Fibroblast of skin of right biceps (primary cell): ENCODE measurements at places on chromosomes 5 and 9.

GRCh38 chr5:435961-436640 lies 6.9 kb upstream of the EXOC3 start:
- no peak for DNase-seq

DNA sequence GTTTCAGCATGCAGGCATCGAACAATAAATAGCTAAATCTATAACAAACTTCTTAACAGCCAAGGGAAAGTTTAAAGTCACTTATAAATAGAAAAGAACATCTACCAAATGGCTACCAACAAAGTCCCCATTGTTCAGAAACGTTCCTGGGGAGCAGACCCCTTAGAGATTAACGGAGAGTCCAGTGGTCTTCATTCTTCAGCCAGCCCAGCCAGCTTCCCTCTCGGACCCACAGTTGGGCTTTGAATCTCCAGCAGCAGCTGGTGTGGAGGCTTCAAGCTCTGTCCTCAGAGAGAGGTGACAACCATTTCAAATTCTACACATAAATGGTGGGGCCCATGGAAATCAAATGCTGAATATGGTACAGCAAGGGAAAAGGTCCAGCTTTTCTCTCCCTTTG lies 11.2 kb downstream of the ENC1 start:
- DNase-seq, result no peak

DNA sequence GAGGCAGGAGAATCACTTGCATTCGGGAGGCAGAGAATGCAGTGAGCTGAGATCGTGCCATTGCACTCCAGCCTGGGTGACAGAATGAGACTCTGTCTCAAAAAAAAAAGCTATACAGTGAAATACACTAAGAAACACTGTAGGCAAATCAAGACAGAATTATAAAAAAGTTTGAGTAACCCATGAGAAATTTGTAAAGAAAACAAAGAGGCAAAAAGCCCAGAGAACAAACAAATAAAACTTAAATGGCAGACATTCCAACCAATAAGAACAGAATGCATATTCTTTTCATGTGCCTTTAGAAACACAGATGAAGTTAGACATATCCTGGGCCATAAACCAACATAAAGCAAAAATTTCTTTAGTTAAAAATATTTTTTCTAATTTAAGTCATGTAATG lies 30.6 kb downstream of the ZNF169 start:
- no peak for DNase-seq

DNA sequence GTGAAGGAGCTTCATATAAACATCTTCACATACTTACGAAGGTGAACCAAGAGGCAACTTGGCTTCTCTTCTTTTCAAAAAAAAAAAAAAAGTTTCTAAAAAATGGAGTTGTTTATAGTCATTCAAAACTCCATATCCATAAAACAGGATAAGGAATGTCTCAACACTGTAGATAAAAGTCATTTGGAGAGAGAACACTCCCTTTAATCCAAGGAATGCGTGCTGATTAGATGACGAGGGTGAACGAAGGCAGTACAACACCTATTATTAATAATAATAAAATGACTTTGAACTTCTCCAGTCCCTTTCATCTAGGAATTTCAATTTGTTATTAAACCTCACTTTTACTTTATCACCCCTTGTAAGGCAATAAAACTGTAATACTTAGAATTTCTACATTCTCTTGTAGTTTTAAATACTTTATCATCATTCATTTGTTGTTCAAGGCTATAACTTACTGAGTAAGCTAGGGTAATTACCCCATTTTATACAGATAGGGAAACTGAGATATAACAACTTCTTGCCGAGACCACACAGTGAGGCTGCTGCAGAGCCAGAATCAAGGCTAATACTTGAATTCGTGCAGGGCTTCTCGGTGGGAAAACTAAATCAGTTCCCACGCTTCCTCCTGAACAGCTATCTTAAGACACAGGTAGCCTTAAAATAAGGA lies 377.1 kb downstream of the EFNA5 start:
- no peak for DNase-seq

- peak; percentile 87 for DNase-seq
These were observed 6.2 kb upstream of the KLF9 start for GRCh38 chr9:70420441-70421271.

- DNase-seq, result peak; percentile 69
These were observed 2.9 kb upstream of the FOXD1 start for GRCh38 chr5:73451224-73452130.

GRCh38 chr5:137126829-137127228 lies 372.3 kb downstream of the SPOCK1 start:
- DNase-seq, result no peak

DNA sequence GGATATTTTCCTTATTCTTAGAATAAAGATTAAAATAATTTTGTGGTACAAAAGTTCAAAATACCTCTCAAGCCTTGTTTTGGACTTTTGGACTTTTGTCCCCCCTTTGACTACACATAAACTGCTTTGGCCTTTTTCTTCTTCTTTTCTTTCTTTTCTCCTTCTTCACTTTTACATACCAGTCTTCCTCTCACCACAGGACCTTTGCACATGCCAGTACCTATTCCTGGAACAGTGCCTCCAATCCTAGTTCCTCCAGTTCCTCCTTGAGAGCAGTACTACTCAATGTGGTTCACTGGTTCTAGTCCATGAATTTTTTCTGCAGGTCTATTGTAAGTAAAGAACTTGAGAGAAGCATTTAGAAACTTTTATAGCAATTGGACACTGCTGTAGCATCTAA lies 136.5 kb downstream of the STK32A start:
- DNase-seq, result no peak

DNA sequence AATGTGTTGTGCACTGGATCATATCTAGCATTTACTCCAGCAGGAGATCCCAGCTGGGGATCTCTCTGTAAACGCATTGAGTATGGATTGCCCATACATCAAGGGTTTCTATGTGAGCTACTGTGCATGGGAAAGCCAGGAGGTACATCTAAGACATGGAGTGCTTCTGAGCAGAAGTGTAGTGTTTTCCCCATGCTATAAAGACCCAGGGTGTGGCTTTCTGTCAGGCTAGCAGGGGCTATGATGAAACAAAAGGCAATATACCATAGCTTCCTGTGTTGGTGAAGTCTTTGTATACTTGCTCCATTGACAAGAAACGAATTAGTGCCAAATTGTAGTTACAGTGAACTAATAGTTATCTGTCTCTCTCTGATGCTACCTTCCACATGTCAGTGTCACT lies 329.3 kb upstream of the TLE4 start:
- no peak for DNase-seq

DNA sequence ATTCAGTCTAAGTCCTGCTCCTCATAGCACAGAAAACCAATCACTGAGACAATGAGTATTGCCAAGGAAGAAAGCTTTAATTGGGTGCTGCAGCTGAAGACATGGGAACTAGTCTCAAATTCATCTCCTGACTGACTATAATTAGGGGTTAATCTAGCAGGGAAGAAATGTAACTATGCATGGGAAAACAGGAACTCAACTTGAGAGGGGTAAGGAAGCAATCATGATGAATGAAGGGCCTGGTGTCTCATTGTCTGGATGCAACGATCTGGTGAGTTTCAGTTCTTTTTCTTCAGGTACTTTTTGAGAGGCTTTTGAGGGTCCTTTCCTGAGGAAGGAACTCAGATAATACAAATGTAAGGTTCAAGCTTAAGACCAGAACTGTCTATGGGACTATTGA lies 24.0 kb upstream of the OCLN start:
- no peak for DNase-seq

- no peak for DNase-seq
These were observed 5.6 kb upstream of the GPR151 start for GRCh38 chr5:146521403-146522106.

DNA sequence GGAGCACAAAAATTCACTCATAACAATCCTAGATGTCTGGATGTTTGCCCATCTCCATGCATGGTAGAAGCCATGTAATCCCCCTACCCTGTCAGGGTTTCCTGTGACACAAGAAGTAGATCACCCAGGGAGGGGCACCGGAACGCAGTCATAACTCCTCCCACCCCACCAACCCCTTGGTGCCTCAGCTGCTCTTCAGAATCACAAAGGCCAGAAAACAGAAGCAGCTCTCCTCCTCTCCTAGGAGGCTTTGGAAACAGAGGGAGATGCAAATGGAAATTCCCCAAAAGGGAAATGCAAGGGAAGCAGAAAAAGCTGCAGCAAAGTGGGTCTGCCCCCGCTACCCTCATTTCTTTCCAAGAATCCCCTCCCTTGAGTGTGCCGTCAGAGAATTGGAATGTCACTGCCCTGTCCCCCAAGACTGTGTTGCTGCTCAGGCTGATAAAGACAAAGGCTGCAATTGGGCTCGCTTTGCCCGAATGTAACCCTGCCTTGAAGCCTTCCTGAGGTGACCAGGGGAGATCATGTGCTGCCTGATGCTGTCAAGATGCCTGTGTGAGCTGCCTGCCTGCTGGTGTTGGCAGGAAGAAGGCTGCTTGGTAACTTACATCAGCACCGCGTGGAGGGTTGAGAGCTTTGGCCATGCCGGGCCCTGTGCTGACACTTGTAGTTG lies 65.5 kb upstream of the ABCA1 start:
- DNase-seq, result peak; percentile 82

DNA sequence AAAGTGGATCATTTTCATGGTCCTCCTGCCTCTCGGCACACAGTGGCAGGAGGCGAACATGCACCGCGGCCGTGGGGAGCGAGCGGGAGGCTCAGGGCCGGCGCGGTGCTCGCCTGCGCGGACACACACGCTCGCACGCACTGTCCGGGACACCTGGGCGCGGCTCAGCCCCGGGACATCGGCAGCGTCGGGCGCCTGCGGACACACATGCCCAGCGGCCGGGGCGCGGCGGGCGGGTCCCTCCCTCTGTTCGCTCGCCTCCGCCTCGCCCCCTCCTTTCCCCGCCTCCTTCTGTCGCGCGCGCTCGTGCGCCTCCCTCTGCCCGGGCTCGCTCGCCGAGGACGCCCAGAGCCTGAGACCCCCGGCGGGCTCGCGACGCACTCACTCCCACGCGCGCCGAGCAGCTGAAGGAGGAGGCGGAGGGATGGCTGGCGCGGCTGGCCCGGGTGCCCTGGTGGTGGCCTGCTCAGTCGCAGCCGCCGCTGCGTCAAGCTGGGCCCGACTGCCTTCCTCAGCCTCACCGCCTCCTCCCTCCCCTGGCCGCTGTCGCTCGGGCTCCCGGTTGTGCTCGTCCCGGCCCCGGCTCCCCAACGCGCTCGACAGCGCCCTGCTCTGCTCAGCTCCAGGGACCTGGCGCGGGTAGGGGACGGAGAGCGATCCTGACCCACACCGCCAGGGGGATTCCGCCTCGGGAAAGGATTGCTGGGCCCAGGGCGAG lies at the start of gene FRMD3:
TSS of gene FRMD3 (minus strand) at position 230 of the 718 bp plus-strand sequence. CDS start at position 60, 170 bp downstream.
- peak; percentile 88 for DNase-seq

GRCh38 chr5:148685520-148686134 lies 31.3 kb upstream of the HTR4 start:
- DNase-seq, result no peak

- DNase-seq, result peak; percentile 57
These were observed 41.0 kb downstream of the BASP1 start for GRCh38 chr5:17258431-17258830.

GRCh38 chr5:136026636-136027035 lies 2.2 kb upstream of the TGFBI start:
- no peak for DNase-seq

- DNase-seq, result peak; percentile 84
These were observed 64.6 kb downstream of the ENC1 start for GRCh38 chr5:74575741-74576538.

- peak; percentile 49 for DNase-seq
These were observed at the start of gene VLDLR for GRCh38 chr9:2621722-2622460. VLDLR (plus strand) TSS chr9:2621787; CDS start chr9:2622190, 403 bp downstream.

GRCh38 chr5:133995883-133996563 lies 8.8 kb downstream of the VDAC1 start:
- DNase-seq, result no peak

DNA sequence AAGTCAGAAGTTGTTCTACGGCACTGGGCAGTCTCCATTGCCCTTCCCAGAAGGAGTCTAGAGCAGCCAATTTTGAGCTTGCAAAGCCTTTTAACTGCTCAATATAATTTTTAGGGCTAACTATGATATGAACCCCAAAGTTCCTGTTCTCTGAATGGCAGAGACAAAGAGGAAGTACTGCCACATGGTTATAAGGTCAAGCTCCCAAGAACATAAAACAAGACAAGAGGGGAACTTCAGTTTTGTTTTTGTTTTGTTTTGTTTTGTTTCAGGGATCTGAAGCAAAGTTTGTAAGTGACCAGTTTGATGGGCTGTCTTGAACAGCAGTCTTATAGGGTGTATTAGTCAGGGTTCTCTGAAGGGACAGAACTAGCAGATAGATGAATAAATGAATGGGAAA lies 11.9 kb upstream of the SMC2 start:
- no peak for DNase-seq
